ENCODE measurements at places on chromosomes 7 and 10.
A peak's percentile ranks its signal among the peaks of the same experiment; 100 is the strongest.

DNA sequence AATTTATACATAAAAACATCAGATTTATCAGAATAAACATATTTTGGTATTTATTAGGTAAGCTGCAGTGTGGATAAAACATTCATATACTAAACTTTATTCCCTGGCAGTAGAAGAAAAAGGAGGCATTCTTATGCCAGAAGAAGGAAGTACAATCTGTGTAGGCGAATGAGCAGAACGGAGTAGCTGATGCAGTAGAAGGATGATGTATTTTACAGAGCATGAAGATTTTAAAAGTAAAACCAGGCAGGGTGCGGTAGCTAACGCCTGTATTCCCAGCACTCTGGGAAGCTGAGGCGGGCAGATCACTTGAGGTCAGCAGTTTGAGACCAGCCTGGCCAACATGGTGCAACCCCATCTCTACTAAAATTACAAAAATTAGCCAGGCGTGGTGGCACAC is 294.9 kb upstream of the MKLN1 start:
- peaks cover 19% of the 10 kb centered on the region for H3K36me3 ChIP-seq
- H3K4me1 ChIP-seq: peaks cover 39% of the 10 kb centered on the region
- H3K4me3 ChIP-seq: peak overlapping the region; percentile 6
- no peak overlapping the region for H3K27ac ChIP-seq

- peaks cover 2% of the 10 kb centered on the region for H3K36me3 ChIP-seq
- H3K4me1 ChIP-seq: peaks cover 67% of the 10 kb centered on the region
- peak; percentile 80 for DNase-seq
- peak overlapping the region; percentile 87 for H3K4me3 ChIP-seq
- H3K27ac ChIP-seq: peak overlapping the region; percentile 92
- H3K27me3 ChIP-seq: no peaks in the 10 kb centered on the region
Measured at GRCh38 chr7:105849122-105849855, 27.1 kb downstream of the ATXN7L1 start.

GRCh38 chr10:51694086-51694768 is 5.2 kb downstream of the CSTF2T start:
- no peak overlapping the region for H3K4me3 ChIP-seq
- DNase-seq: no peak
- H3K36me3 ChIP-seq: peaks cover 27% of the 10 kb centered on the region
- no peaks in the 10 kb centered on the region for H3K27me3 ChIP-seq

GRCh38 chr7:130853503-130854279 is 119.7 kb upstream of the KLF14 start:
- no peaks in the 10 kb centered on the region for H3K27me3 ChIP-seq
- H3K4me1 ChIP-seq: no peaks in the 10 kb centered on the region
- H3K4me3 ChIP-seq: no peak overlapping the region
- no peak for DNase-seq
- H3K27ac ChIP-seq: no peak overlapping the region

DNA sequence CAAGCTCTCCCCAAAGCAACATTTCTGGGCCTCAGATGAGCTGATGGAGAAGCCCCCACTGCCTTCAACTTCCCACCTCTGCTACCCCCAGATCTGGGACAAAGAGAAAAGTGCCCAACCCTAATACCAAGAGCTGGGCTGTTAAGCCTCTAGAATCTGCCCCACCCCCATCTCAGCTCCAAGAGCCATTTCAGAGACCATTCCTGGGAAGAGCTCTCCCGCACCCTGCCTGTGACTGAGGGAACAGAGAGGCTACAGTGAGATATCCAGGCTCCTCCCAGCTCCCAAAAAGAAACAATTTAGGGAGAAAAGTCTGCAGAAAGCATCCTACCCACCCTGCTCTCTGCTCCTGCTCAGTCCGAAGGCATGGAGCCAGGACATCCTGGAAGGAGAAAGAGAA is 2.5 kb upstream of the KCNH2 start:
- H3K27ac ChIP-seq: no peak overlapping the region
- no peak for DNase-seq

DNA sequence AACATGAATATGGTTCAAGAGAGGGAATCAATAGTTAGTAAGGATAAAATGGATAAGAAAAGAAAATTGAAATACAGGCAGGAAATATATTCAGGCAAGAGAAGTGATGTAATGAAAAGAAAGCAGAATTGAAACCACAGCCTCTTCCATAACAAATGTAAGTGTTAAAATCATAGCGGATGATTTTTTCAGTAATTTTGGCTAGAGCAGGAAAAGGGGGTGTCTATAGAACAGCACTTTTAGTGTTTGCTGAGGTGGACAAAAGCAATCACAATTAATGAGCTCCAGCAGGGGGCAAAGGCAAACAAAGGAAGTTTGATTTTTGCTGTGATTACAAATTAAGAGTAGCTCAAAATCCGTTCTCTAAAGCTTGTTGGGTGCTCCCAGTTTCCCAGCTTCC is 79.0 kb downstream of the TRIL start:
- DNase-seq: no peak
- no peaks in the 10 kb centered on the region for H3K4me1 ChIP-seq
- H3K27ac ChIP-seq: no peak overlapping the region
- no peaks in the 10 kb centered on the region for H3K36me3 ChIP-seq
- peaks cover 5% of the 10 kb centered on the region for H3K27me3 ChIP-seq
